ENCODE measurements at places on chromosomes 4 and X.
A peak's percentile ranks its signal among the peaks of the same experiment; 100 is the strongest.

DNA sequence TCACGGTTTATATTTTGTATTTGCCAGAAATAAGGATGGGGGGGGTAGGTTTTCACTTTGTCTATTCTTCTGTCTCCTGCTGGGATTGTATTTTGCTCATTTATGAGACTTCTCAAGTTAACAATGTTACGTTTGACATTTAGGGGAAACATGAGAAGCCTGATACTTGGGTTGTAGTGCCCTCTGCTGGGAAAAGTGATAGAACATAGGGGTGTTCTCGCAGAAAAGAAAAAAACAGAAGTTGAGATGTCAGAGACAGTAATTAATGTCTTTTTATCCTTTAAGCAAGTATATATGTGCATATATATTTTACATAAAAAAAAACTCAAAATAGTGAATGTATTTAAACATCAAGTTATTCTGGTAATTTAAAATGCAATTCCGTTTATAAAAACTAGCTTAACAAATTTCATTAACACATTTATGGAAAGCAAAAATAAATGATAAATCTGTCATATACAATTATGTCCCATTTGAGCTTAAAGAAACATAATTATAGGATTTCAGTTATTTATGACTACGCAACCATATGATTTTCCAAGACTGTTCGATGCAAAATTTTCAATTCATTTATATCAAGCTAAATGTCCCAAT lies 46.0 kb upstream of the TMPRSS11F start:
- no peak for DNase-seq

DNA sequence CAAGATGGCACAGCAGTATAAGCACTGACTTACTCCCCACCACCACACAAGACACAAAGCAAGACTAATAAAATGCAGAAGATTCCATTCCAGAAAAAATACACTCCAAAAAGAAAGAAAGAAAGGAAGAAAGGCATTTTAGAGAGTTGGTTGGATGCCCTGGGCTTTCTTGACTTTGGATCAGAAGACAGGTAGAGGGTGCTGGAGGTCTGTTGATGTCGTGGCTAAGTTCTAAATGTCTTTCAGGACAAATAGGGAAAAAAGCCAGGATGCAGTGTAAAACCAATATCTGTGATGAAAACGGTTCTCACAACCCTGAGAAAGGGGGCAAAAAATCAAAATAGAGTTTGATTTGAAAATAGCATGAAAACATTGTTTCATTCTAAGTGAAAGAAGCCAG lies 555.2 kb upstream of the PRKX start:
- no peak for DNase-seq

- DNase-seq = no peak
Observed at GRCh38 chrX:24175276-24175675, 25.7 kb downstream of the ZFX start.

- DNase-seq = no peak
Observed at GRCh38 chr4:180925805-180926204, 1317.4 kb upstream of the TENM3 start.

GRCh38 chr4:180947425-180947824 lies 1295.8 kb upstream of the TENM3 start:
- DNase-seq = no peak

- no peak for DNase-seq
Observed at GRCh38 chrX:56785442-56785841, 56.4 kb downstream of the NBDY start.

- no peak for DNase-seq
Observed at GRCh38 chr4:147094238-147094637, 148.6 kb upstream of the TTC29 start.

DNA sequence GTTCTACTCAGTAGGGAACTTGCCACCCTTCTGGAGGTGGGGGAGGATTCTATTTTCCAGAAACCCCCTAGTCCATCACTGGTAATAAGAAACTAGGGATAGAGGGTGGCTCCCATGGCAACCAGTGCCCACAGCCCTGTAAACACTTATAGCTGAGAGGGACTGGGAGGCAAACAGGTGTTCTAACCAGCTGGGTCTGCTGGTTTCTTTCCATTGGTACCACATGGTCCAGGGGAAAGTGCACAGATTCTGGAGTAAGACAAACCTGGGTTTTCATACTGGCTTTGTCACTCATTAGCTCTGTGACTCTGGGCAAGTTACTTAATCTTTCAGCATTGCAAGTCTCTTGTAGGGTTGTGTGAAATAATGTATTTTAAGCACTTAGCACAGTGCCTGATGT lies 26.9 kb downstream of the IGSF1 start:
- DNase-seq = no peak

DNA sequence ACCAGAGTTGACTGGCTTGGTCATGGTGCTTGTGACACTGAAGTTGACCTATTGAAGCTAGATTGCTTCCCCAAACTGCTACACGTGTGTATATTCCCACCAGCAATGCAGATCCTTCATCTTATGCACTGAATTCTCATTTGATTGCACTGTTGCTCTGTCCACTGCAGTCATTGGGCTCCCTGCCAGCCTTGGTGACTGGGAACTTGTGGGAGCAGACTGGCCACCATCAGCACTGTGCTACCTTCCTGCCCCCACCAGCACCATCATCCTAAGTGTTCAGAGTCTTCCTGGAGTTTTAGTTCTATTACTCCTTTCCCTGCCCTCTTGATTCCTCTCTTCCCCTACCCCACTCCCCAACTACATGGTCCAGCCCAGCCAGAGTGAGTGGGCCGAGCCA lies 117.7 kb upstream of the PRPS2 start:
- no peak for DNase-seq

GRCh38 chr4:1051472-1051871 lies 40.0 kb downstream of the FGFRL1 start:
- DNase-seq = no peak

DNA sequence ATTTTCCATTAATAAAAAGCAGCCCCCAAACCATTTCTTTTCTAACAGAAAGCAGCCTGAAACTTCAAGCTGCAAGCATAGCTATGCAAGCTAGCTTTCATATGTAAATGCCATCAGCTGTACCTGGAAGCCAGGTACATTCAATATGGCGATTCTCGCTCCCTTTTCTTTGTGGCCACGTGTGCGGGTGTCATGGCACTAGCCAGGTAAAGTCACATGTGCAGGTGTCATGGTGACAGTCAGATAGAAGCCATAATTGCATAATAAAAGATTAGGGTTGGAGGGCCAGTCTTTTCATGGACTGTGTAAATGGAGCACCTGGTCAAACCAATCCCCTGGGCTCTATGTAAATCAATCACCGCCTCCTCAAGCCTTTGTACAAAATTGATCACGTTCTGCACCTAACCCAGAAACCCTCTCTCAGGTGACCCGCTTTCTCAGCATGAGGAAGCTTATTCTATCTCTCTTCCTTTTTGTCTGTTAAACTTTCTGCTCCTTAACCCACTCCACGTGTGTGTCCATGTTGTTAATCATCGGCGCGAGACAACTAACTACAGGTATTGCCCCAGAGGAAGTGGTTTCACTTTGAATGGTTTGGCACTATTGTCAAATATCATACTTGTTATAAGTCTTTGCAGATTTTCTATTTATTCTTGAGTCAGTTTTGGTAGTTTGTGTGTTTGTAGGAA lies 18.0 kb upstream of the RHOXF2 start:
- no peak for DNase-seq

- no peak for DNase-seq
Observed at GRCh38 chr4:187059021-187059420, 335.4 kb upstream of the FAT1 start.

DNA sequence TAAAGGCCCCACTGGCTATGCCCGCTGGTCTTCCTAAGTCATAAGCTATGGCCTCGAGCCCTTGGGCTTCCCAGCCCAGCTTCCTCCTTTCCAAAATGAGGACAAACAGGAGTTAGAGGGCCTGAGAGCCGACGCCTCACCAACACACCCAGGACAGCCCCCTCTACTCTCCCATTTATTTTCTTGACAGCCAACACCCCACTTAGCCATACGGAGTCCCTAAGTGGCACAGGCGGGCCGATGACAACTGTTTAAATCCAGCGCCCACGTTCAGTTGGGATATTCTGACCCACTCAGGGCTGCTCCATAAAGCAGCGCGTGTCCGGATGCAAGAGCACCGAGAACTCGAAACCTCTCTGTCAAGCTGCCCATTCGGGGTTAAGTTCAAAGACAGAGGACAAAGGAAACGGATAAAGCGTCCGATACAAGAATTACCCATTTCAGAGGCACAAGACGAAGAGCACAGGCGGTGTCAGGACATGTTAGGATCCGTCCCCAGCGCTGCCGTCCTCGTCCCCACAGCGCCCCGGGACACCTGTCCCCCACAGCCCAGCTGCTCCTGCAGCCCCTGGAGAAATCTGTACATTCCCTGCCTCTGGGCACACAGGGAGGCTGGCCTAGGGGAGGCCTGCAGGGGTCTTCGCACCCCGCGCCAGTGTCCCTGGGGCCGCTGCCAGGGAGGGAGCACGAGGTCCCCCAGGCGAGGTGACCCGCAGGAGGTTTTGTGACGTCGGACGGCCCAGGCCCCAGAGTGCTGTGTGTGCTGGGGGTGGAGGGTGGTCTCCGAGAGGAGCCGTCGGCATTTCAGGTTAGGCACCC lies 1.2 kb downstream of the PRKX start:
- peak; percentile 41 for DNase-seq

- no peak for DNase-seq
Observed at GRCh38 chrX:37817176-37817575, 30.2 kb downstream of the DYNLT3 start.

Measured in left cardiac atrium (tissue), 4 donors.